ENCODE measurements at places on chromosomes 7 and 10. TPM values are rescaled to one million over a fixed set of nuclear protein-coding genes. Genes with fewer than 3 reads are reported as not detected.

DNA sequence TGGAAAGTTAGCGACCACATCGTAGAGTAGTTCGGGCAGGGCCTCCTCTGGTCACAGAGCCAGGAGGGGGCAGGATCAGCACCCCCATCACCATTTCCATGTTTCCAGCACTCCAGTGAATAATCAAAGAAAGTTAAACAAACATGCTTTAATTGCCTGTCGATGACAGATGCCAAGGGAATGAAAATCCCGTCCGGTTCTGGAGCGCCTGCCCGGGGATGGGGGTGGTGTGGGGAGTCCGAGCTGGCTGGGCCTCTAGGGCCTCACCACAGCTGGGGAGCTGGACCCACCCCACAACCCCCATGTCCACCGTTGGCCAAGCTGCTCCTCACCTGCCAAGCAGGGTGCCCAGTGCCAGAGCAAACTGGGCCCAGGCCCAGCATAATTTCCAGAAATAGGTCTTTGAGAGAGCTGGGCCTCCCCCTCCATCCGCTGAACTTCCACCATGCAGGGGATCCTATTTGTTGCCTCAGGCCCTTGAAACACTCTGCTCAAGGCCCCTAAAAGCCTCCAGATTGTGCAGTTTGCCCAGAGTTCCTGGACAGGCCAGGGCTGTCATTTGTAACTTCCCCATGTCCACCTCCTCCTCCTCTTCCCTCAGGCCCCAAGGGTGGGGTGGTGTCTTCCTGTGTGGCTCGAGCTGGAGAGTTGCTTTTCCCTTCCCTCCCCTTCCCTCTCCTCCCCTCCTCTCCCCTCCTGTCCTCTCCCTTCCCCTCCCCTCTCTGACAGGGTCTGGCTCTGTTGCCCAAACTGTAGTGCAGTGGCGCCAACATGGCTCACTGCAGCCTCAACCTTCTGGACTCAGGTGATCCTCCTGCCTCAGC lies 101.0 kb downstream of the MYL10 start:
- no peak for DNase-seq

GRCh38 chr10:99285881-99286280 lies 43.3 kb upstream of the CNNM1 start:
- DNase-seq, result no peak

The LGI1 gene
- not detected for total RNA-seq

DNA sequence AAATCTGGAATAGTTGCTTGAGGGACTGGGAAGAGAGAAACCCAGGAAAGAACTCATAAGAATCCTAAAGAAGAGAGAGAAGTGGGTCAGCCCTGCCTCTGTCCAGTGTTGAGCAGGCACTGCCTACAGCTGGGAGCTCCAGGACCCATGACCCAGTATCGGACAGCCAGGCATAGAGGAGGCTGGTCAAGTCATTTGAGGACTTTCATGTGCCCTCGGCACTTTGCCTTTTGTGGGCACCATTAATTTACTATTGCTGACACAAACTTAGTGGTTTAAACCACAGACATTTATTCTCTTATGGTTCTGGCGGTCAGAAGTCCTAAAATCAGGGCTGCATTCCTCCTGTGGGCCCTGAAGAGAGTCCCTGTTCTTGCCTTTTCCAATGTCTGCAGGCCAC lies 60.3 kb downstream of the CPXM2 start:
- DNase-seq, result no peak

DNA sequence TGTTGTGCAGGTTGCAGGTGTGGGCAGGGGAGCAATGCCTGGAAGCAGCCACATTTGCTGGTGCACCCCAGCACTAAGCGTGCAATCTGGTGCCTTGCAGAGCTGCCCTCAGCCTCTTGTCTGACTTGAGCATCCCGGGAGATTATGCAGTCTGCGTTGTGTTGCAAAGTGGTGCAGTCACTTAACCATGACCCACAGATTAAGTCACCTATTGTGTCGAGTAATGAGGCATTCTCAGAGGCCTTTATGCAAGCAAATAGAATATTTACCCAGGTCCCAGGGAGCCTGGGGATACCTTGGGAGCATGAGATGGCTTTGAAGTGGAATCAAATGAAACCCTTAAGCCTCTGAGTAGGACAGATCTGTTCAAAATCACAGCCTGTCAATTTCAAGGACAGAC lies 529.0 kb downstream of the TYW1 start:
- no peak for DNase-seq

GRCh38 chr10:77909749-77910375 lies 16.7 kb downstream of the DLG5 start:
- DNase-seq, result peak; percentile 41

GRCh38 chr10:78794736-78795455 lies 273.9 kb upstream of the ZMIZ1 start:
- DNase-seq, result no peak

DNA sequence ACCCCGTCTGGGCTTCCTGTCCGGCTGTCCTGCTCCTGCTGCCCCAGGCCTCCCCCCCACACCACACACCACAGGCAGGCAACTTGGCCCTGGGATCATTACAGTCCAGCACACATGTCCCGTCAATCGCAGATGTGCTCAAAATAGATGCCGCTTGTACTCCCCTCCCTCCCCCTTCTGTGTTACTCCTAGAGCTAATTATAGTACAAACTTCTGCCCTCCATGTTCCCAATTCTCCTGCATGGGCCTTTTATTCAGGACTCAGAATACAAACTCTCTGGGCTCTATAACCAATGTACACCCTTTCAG lies at the start of gene SYNPO2L:
Gene SYNPO2L (minus strand): TSS at position 40 of the 309 bp plus-strand sequence. CDS start 107 bp downstream, outside the sequence.
- DNase-seq, result no peak

The FBXW4 gene
- total RNA-seq, result 18.7 TPM

All from Calu3 (cell line).